ENCODE measurements at places on chromosomes 1 and 21.

DNA sequence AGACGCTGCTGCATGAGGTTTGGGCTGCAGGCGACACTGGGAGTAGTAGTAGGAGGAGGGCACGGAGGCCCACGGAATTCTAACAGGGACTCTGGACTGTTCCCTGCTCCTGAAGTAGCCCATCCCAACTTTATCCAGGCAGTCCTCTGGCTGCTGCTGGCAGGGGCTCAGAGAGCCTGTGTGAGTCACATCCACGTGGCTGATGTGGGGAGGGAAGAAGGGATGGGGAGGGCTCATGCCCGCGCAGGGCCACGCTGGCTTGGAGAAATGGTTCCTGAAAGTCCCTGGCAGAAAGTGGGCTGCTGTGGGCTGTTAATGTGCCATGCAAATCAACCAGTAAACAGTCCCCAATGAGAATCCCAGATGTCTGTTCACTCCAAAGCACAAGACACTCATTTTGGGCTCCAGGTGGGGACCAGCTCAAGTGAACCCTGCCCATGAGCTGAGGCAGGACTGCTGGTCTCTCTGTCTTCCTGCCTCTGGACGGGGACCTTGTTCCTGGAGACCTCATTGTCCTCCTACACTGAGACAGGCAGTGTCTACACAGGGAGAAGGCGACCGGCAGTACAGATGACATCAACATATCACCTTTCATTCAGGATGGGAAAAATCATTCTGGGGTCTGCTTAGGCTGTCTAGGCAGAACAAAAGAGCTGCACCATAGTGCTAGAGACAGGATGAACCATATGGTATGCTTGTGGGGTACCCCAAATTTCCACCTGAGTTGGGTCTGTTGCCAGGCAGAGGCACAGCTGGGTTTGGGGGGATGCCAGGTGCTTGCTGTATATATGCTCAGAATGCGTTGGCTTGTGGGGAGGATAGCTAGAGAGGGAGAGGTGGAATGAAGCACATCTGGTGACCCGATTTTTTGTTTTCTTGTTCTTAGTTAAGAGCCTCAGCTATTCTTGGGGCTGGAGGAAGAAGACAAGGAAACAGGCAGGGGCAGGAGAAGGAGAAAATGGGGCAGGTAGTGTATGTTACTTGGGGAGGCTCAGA, 57.9 kb upstream of the FMOD start:
- peak; percentile 85 for DNase-seq

DNA sequence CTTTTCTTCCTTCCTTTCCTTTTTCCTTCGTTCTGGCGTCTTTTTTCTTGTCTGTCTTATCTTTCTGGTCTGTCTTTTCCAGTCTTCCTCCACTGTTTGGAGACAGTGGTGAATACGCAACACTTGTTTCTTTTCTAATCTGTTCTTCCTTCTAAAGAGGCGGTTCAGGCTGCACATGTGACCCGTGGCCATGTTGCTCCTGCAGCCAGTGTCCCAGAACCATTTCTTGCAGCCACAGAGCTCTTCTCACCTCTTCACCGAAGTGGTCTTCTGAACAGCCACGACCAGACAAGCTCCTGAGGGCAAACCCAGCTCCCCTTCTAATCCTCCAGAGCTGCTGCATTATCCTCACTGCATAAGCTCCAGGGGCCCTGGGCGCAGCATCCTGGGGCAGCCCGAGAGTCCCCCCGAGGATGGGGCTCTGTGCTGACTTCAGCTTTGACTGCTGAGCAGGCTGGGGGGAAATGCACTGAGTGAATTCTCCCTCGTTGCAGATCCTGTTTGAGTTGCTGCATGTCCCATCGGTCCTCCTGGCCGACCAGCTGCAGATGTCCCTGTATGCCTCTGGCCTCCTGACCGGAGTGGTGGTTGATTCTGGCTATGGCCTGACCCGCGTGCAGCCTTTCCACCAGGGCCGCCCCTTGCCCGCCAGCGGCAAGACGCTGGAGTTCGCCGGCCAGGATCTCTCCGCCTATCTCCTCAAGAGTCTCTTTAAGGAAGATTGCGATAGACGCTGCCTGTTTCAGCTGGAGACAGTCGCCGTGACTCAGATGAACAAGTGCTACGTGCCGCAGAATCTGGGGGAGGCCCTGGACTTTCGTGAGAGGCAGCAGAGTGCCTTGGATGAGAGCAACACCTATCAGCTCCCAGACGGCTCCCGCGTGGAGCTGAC, 70.4 kb downstream of the ACTL8 start:
- DNase-seq: peak; percentile 23

DNA sequence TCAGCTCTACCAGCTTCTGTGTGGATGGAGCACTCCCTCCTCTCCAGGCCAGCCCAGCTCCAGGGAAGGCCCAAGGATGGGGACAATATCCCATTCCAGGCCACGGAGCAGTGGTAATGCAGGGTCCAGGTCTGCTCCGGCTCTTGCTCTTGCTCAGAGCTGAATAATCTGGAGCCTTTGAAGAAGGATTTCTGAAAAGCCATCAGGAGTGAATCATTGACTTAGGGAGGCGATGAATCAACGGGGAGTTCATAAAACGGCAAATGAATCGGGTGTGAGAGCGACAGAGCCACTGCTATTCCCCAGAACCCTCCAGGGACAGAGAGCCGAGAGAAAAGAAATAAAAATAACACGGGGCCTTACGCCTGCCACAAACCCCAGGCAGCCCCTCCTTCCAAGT, 7.7 kb downstream of the POU3F1 start:
- DNase-seq: peak; percentile 65

DNA sequence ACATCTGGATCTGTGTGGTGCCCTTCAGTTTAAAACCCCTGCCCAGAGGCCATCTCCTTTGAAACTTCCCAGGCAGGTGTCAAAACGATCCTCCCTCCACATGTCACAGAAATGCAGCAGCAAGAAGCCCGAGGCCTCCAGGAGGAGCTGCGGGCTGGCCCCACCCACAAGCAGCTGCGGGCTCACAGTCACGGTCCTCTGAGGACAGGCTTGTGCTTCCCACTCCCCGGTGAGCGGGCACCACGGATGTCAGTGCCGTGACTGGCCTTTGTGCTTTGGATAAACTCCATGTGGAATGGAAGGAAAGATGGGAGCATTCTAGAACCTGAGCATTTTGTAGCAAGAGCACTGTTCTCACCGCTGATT, 65.8 kb downstream of the SIK1 start:
- peak; percentile 28 for DNase-seq

GRCh38 chr1:10271869-10272268, 61.5 kb downstream of the KIF1B start:
- DNase-seq: no peak

- DNase-seq: no peak
These were observed 8.3 kb downstream of the CNR2 start for GRCh38 chr1:23904748-23905357.

GRCh38 chr1:152998476-152998875, 3.1 kb upstream of the SPRR3 start:
- no peak for DNase-seq

- DNase-seq: no peak
These were observed 11.4 kb upstream of the ZNF669 start for GRCh38 chr1:247115545-247115944.

- DNase-seq: no peak
These were observed 19.2 kb upstream of the SLAMF1 start for GRCh38 chr1:160666079-160666442.

GRCh38 chr1:109764561-109765482, 1.1 kb upstream of the EPS8L3 start:
- no peak for DNase-seq

DNA sequence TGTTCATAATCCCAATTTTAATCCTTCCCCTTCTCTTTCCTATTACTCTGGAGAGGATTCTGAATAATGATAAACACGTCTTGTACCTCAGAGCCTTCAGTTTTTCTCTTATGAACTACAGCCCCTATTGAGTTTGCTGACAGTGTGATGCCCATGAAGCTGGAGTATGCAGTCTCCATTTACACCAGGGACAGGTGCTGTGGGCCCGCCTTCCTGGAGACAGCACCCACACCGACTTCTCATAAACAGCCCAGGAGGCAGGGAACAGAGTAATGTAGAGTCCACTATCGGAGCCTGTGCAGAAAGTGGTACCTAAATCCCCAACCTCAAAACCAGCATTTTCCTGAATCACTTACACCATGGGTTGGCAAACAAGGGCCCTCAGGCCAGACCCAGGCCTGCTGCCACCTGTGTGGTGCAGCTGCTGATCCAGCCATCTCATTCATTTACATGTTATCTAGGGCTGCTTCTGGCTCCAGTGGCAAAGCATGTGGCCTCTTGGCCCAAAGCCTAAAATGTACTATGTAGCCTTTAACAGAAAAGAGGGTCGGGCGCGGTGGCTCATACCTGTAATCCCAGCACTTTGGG, 95.1 kb upstream of the KRTAP19-8 start:
- no peak for DNase-seq

DNA sequence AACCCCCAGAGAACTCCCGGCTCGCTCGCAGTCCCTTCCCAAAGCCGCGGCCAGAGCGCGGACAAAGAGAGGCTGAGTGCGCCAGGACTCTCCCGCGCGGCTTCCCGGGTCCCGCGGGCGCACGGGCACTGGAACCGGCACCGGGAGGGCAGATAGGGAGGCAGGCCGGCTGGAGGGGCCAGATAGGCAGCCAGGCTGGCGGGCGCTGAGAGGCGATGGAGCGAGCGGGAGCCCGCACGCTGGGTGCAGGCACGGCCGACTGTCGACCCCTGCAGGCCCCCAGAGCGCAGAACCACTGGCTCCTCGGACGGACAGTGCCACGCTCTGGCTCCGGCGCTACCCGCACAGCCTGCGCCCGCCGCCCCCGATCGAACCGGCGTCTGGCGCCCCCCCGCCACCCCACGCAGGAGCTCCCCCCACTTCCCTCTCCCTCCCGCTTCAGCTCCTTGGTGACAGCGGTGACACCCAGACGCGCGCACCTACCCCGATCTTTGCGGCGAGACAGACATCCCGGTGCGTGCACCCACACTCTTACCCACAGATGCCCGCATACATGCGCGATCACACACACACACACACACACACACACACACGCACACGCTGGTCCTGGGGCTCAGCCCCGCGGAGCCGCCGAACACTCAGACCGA, 534 bp downstream of the SLC6A9 start:
- peak; percentile 27 for DNase-seq

DNA sequence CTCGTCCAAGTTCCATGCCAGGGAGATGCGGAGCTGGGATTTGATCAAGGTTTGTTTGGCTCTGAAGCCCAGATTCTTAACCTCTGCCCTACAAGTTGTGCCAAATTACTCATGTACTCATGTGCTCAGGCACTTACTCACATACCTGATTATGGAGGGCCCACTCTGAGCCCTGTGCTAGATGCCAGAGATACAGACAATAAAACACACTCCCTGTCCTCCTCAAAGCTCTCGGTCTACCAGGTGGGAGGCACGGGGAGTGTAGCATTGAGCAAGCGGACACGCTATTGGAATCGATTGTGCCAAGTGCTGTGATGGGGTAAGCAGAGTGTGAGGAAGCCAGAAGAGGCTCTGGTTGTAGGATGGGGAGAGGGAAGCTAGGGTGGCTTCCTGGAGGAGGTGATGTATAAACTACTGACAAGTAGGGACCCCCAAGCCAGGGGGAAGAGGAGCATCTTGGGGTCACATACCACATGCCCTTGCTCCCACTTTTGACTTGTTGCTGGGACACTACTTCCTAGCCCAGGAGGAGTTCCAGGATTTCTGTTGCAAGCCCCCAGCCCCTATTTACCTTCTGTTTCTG, 49.8 kb upstream of the IFNLR1 start:
- peak; percentile 85 for DNase-seq

GRCh38 chr1:33985656-33986055, 121.8 kb downstream of the HMGB4 start:
- peak; percentile 46 for DNase-seq

- no peak for DNase-seq
These were observed 27.0 kb downstream of the TNN start for GRCh38 chr1:175094626-175095025.

GRCh38 chr1:41655632-41656031, 171.1 kb upstream of the EDN2 start:
- no peak for DNase-seq

GRCh38 chr1:53731043-53731600, 7.8 kb downstream of the GLIS1 start:
- no peak for DNase-seq

GRCh38 chr1:156652131-156652991, 10.4 kb downstream of the BCAN start:
- peak; percentile 41 for DNase-seq

- DNase-seq: peak; percentile 86
These were observed 95.8 kb upstream of the RGS4 start for GRCh38 chr1:162973381-162973795.

- no peak for DNase-seq
These were observed 154.1 kb downstream of the ZBTB18 start for GRCh38 chr1:244205171-244205570.

DNA sequence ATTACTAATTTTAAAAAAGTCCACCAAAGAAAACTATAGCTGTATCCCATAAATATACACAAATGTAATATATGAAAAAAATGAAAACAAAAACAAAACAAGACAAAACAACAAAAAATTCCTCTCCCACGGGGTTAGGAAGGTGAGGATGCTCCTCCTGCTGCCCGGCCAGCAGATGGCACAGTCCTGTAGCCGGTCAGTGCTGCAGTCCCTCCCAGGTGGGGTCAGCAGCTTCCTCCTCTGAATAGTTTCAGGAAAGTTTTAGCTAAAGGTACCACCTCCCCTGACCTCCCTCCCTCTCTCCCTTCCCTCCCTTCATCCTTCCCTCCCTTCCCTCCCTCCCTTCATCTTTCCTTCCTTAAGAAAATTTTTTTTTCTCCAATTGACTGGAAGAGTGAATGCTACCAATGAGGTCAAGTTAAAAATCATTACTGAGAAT, 67.8 kb upstream of the BCL10 start:
- DNase-seq: peak; percentile 52

DNA sequence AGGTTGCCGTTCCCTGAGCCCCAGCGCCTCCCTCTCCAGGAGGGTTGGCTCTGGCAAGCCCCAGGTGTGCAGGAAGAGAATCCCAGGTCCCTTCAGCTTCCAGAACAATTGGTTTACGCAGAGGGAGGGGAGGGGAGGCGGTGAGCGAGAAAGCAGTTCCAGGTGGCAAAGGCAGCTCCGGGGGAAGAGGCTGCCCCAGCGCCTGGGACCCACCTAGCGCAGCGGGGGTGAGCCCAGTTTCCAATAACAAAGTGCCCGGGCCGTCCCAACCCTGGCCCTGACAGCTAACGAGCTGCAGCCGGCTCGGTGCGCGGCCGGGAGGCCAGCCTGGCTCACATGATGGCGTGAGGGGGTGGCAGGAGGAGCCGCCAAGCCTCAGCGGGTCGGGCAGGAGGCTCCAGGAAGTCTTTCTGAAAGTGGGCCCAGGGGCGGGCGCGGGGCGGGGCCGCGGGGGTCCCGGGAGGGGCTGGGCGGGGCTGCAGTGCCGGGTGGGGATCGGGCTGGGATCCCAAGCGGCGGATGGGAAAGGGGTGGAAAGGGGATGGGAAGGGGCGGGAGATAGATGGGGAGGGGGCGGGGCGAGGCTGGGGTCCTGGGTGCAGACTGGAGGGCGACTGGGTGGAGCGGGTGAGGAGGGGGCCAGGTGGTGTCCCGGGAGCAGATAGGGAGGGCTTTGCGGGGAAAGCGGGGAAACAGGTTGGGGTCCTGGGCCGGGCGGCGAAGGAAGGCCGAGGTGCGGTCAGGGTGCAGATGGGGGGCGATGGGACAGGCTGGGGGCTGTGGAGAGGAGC, 22.8 kb downstream of the DHRS3 start:
- peak; percentile 40 for DNase-seq

- DNase-seq: no peak
These were observed 29.8 kb downstream of the AGT start for GRCh38 chr1:230684146-230684545.

Measured in fibroblast of mammary gland (primary cell).